Stimulated activated CD8-positive, alpha-beta memory T cell treated with anti-CD3 and anti-CD28 coated beads, Interleukin-15, amount 100 ng/mL, for 4 hours (primary cell): ENCODE measurements at places on chromosomes 2 and 18.

DNA sequence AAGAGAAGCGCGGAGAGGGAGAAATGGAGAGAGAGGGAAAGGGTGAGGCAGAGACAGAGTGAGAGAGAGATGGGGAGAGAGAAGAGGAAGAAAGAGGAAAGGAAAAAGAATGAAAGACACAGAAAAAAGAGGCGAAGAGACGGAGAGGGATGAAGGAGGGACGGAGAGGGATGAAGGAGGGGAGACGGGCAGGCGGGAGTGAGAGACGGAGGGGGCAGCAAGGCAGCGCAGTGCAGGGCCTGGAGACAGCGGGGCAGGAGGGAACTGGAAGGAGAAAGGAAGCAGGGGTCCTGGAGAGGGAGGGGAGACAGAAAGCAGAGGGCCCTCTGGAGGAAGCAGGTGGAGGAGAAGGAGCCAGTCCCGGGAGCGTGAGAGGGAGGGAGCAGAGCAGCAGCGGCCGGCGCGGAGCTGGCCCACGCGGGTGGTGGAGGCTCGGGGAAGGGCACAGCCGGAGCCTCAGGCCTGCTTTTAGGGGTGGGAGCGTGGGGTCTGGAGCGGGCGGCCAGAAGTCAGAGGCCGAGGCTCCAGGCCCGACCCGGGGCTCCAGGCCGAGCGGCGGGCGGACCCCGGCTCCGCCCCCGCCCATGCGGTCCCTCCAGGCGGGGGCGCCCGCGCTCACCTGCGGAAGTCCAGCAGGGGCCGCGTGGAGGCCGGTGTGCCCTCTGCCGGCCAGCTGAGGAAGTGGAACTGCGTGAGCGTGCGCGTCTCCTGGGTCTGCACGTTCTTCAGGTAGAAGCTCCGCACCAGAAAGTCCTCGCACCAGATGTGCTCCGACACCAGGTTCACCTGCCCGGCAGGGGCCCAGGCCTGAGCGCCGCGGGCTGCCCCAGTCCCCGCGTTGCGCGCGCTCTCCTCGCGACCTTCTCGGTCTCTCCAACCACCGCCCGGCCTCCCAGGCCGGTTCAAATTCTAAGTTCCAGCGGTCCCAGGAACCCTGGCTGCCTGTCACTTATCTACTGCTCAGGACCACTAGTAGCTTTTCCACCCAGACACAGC, 14.5 kb downstream of the PTPRN start:
- DNase-seq = peak; percentile 77

- DNase-seq = no peak
These were observed 49.8 kb downstream of the PTPN4 start for GRCh38 chr2:119809339-119810048.

GRCh38 chr2:205259121-205259520, 423.2 kb upstream of the NRP2 start:
- no peak for DNase-seq

- DNase-seq = no peak
These were observed 58.2 kb downstream of the KDM3A start for GRCh38 chr2:86499326-86499725.

DNA sequence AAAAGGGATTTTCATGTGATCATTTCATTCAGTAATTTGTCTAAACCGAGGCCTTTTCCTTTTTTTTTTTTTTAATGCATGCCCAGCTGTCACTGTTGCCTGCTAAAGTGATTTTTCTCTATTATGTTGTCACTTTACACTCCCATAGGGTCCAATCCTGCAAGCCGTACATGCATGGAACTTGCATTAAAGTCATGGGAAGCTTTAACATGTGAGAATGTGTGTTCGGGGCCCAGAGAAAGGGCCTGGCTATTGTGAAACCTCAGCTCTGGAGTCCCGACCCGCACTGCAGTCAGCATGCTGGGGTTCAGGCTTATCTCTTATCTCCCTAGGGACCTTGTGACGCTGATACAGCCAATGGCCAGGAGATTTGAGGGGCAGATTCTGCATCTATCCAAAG, 474.6 kb downstream of the SLC4A3 start:
- DNase-seq = no peak

- DNase-seq = no peak
These were observed 94.8 kb downstream of the INHBB start for GRCh38 chr2:120440521-120441350.

- no peak for DNase-seq
These were observed 13.4 kb downstream of the CAPG start for GRCh38 chr2:85396531-85397470.

DNA sequence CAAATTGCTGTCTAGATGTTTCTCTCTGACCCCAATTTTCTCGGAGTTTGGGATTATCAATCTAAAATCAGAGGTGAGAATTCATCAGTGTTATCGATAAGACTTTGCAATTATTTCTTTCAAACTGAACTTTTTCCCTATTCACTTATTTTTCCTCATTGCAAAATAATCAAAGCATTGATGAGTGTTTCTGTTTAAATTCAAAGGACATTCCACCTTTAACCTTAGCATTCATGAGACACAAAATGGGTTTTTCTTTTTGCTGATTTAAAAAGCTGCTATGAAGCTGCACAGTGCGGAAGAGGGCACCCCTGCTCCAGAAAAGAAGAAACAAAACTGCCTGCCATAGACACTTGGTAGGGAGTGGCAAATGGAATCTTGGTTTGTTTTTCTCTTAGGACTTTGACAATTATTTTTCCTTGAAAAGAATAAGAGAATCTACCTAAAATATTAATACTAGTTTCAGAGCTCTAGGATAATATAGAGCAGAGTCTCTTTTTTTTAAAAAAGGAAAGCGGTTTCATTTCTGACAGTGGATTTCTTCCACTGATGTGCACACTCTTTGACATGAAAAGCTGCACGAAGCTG, 203.4 kb downstream of the TGIF1 start:
- no peak for DNase-seq

GRCh38 chr2:31227110-31227509, 6.8 kb upstream of the EHD3 start:
- DNase-seq = no peak

DNA sequence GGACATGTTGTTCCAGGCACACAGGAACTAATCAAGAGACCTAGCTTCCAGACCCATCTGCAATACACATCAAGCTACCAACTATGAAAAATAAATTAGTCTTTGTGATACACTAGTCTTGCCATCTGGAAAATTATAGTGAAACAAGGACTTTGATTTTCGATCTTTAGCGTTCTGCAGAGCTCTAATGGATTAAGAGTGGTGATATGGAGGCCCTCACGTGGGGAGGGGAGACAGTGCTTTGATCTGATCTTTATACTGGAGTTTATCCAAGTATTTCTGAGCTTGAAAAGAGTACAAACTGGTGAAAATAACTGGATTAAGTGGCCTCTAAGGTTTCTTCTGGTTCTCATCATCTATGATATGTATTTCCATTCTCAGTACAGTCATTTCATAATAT, 273.4 kb upstream of the CDH7 start:
- DNase-seq = no peak

DNA sequence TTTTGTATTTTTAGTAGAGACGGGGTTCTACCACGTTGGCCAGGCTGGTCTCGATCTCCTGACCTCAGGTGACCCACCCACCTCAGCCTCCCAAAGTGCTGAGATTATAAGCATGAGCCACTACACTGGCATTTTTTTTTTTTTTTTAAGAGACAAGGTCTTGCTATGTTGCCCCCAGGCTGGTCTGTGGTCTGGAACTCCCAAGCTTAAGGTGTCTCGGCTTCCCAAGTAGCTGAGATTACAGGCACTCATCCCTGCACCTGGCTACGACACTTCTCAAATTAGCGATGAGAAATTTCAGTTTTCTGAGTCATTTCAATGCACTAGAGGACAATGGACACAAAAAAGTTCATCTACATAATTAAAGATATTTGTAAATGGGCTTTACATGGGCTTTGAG, 36.6 kb upstream of the TCF7L1 start:
- no peak for DNase-seq

DNA sequence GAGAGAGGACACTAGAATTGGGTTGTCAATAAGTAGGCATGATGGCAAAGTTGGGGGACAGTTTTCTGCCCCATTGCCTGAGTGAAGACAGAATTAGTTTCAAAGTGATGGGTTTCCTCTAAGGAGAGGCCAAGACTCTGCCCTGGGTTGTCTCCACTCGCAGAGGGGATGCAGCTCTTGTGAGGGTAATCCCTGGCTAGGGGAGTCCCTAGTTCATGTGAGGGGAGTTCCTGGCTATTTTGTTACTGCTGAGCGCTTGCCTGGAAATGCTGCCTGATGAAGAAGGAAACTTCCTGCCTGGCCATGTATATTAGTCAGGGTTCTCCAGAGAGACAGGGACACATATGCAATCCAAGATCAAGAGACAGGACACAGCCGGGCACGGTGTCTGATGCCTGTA, 501.5 kb downstream of the BCL11A start:
- DNase-seq = no peak

DNA sequence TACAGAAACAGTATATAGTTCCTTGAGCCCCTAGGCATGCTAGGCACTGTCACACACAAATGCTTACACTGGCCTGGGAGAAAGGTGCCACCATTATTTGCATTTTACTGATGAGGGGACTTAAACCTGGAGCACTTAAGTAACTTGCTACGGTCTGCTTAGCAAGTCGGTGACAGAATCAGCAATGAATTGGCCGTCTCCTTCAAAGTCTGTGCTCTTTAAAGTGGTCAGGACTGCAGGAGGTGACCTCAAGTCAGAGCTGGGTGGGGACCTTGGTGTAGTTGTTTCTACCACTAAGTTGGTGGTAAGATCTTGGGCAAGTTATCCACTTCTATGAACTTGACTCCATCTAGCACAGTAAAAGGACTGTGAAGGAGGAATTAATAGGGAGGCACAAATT, 34.8 kb downstream of the PTPRM start:
- DNase-seq = no peak

GRCh38 chr2:209772290-209772685, 656 bp downstream of the UNC80 start:
- DNase-seq = no peak

DNA sequence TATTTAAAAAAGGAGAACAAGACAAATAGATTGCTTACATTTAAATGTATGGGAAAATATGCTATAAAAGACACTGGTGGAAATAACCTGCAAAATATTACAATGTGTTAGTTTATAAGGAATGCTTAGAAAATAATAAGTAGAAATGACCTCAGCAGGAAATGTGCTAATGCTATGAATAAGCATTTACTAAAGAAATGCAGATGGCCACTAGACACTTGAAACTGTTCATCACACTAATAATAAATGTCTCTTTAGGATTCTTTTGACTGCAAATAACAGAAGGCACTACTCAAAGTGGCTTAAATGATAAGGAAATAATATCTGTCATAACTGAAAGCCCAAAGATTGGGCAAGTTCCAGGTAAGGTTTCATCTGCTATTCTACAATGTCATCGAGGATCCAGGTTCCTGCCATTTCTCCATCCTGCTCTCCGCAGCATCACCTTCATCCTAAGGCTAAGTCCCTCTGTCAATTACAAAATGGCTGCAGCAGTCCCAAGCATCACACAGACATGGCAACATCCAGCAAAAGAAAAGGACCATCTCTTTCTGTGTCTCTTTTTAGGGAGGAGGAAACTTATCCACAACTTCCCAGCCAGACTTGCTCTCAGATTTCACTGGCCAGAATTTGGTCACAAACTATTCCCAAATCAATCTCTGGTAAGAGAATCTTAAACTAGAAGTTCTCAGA, 21.9 kb downstream of the METTL8 start:
- no peak for DNase-seq

- DNase-seq = no peak
These were observed 200.5 kb upstream of the RND3 start for GRCh38 chr2:150688016-150688415.

DNA sequence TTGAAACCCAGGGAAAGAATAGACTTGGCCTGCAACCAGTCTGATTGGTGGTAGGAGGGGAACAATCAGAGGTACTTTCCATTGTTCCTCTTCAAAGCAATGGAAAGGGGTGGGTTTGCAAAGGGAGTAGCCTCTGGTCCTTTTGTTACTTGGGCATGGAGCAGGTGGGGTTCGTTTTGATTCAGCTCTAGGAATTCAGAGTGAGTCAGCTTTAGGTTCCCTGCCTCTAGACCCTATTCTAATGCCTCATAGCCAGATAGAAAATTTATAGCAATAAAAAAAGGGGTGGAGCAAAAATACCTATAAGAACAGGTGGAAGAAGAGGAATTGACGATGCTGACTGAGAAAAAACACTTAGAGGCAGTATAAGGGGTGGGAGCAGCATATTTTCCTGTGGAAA, 636.4 kb downstream of the PLCL1 start:
- no peak for DNase-seq

GRCh38 chr2:12979066-12979465, 262.3 kb downstream of the TRIB2 start:
- no peak for DNase-seq

GRCh38 chr2:118668431-118669424, 178.7 kb downstream of the EN1 start:
- no peak for DNase-seq

- no peak for DNase-seq
These were observed 226.3 kb downstream of the CCDC85A start for GRCh38 chr2:56410140-56410539.

- DNase-seq = no peak
These were observed 192.2 kb upstream of the NDUFV2 start for GRCh38 chr18:8910186-8910822.

DNA sequence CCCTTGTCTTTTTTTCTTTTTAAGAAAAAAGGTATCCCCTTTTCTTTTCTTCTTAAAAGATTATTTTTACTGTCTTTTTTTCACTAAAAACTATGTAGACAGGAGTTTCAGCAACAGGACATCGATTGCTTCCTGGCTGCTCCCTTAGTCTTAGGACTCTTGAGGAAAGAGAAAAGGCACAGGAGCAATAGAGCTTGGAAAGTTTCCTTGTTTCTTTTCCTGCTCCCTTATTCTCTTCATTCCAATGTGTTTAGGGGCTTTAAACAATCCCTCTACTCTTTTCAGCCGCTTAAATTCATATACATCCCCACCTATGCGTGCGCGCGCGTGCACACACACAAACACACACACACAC, 225.9 kb upstream of the FBXO11 start:
- no peak for DNase-seq

- no peak for DNase-seq
These were observed 122.1 kb downstream of the TMEM17 start for GRCh38 chr2:62383846-62384245.

GRCh38 chr2:152594022-152594766, 123.1 kb downstream of the PRPF40A start:
- DNase-seq = no peak

- no peak for DNase-seq
These were observed 85.5 kb upstream of the PXDN start for GRCh38 chr2:1829796-1830195.

GRCh38 chr2:3595985-3596384, 1.1 kb downstream of the COLEC11 start:
- DNase-seq = no peak

GRCh38 chr2:17894556-17894955, 16.1 kb downstream of the KCNS3 start:
- no peak for DNase-seq

DNA sequence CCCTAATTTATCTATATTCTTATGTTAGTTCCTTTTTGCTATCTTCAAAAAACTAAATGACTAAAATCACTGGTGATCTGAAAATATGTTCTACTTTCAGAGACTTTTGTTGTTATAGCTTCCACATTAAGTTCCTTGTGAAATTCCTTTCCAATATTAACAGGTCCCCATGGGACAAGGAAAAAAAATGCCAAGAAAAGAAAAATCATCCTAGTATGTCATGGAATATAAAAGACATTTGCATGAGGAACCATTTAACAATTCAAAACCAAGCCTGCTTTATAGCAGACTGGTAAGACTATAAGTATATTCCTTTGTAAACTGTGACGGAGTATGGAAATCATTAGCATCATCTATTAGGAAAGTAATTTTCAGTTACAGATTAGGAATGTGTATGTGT, 48.1 kb downstream of the COBLL1 start:
- DNase-seq = no peak

- DNase-seq = no peak
These were observed 77.4 kb downstream of the DYSF start for GRCh38 chr2:71530641-71531332.

- DNase-seq = no peak
These were observed 633.8 kb upstream of the ZNF804A start for GRCh38 chr2:183964565-183964964.
